ENCODE measurements at places on chromosomes 3 and 15.

GRCh38 chr3:53589201-53589600 is 94.8 kb downstream of the CACNA1D start:
- DNase-seq = no peak

DNA sequence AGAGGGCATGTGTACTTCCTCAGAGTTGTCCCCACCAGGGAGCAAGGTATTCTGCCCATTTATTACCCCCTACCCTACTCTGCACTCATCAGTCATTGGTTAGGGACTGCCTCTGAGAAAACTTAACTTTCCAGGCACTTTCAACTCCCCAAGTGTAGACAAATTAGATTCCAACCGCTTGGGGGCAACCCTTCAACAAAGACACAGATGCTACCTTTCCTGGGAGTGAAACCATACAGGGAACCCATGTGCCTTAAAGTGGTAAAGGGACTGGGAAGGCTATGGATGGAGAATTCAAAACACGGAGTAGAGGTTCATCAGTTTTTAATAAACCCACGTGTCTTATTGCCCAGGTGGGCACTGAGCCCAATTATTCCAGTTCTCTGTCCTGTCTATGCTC is 19.4 kb upstream of the UBE2E2 start:
- DNase-seq = peak; percentile 27

DNA sequence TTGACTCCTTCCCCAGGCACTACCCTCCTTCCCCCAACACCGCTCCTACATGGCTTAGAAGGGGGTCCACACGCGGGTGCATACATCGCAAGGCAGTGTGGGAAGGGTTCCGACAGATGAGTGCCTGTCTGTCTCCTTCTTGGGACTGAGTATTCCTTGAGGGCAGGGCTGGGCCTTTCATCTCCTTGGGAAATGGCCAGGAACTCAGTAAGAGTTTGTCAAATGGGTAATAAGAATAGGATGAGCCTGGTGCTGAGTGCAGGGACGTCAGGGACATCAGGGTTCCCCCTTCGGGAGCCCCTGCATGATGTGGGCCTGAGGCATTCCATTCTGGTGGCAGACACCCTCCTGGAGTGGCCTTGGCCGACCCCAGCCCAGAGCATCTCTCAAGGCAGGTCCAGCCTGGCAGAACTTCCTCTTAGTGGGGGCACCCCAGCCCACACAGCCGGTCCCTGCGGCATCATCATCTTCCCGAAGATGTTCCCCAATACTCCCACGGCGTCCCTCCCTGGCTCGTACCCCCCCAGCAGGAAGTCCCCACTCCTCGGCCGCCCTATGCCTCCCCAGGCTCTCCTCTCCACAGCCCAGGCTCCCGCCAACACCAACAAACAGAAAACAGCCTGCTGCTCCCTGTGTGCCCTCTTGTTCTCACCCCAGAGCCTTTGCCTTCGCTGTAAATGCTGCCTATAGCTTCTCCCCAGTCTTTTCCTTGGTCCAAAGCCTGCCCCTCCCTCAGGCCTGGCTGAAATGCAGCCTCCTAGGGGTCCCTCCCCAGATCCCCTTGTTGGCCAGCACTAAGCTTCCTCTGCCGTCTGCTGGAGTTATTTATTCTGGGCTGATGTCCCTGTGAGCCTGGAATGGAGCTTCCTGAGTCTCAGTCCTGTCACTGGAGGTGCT is 67.5 kb upstream of the LCTL start:
- DNase-seq = no peak

- no peak for DNase-seq
Observed at GRCh38 chr3:73601011-73601410, 23.7 kb downstream of the PDZRN3 start.

DNA sequence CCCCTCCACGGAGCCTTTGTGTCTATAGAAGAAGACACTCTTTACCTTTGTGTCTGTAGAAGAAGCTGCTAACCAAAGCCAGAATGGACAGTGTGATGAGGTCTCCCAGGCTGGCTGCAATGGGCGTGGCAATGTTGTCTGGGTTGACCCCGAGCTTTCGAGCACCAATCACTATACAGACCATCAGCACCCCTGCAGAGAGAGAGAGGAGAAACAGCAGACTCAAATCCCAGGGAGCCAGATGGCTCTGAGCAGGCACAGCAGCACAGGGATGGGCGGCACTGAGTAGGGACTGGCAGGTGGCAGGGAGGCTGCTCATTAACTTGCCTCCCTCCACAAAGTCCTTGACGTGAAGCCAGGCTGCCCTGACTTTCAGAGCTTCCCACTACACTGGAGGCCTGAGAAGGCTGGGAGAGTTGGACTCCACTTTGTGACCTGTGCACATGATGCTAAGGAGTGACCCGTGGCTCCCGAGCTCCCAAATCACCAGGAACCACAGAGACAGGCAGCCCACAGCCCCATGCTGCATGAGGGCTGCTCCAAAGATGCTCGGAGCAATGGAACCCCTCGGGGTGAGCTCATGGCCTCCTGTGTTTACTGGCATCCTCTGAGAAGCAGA is 53.9 kb downstream of the ROPN1B start:
- no peak for DNase-seq

DNA sequence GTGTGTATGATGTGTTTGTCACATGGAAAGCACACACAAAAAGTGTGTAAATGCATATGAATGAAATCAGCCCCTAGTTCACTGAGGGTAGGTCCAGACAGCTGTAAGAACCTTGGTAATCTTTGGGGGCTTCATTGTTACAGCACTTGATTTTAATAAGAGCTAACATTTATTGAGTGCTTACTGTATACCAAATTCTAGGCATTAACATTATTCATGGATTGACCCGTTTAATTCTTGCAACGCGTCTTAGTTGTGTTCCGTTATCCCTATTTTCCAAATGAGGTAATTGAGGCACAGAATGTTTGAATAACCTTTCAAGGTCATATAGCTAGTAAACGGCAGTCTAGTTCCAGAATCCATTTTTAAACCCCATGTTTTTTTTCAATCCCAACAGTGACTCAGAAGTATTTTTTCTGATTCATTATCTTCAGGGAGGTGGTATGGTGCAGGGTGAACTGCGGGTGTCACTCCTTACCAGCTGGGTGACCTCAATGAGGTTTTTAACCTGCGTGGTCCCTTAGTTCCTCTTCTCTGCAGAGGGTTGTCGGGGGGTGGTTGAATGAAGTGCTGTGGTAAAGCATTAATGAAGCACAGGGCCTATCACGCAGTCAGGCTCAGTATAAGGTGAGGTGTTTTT is 14.2 kb downstream of the RAB8B start:
- DNase-seq = no peak

- DNase-seq = no peak
Observed at GRCh38 chr3:119664850-119665379, 4.5 kb upstream of the POPDC2 start.

- no peak for DNase-seq
Observed at GRCh38 chr3:11195721-11196332, 41.5 kb downstream of the HRH1 start.

DNA sequence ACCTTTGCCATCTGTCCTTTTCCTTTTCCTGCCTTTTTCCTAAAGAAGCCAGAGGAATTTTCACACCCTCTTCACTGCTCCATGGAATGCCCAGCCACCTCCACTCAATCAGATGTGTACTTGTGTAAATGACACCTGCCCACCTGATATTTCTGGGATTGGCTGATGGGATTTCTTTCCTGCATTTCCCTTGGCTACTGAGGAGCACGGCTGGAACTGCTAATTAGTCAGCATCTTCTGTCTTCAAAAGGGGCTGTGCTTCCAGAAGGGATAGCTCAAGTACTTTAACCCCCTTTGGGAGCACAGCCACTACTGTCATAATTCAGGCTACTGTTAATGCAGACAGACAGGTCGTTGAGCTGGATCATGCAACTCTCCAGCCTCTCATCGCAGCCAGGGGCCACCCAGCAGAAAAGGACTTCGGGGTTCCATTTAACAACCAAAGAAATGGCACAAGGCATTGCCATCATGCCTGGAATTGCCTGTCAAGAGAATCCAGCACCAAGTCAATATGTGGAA is 38.6 kb downstream of the MGLL start:
- no peak for DNase-seq

- no peak for DNase-seq
Observed at GRCh38 chr3:144437989-144438388, 466.4 kb downstream of the DIPK2A start.

DNA sequence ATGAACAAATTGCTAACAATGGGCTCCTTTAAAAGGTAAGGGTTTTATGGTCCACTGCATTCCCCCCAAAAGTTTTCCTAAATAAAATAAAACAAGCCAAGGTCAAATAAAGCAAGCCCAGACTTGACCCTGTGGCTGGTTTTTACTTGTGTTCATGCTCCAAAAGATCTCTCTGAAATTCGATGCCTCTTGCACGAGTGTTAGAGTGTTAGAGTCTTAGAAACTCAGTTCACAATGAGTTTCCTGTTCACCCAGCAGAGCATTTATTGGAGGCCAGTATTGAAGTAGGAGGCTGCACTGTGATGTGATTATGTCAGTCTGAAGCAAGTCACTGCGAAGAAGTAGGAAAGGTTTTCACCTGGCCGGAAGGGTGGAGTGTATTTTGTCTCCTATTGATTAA is 59.9 kb upstream of the LRTM1 start:
- no peak for DNase-seq

DNA sequence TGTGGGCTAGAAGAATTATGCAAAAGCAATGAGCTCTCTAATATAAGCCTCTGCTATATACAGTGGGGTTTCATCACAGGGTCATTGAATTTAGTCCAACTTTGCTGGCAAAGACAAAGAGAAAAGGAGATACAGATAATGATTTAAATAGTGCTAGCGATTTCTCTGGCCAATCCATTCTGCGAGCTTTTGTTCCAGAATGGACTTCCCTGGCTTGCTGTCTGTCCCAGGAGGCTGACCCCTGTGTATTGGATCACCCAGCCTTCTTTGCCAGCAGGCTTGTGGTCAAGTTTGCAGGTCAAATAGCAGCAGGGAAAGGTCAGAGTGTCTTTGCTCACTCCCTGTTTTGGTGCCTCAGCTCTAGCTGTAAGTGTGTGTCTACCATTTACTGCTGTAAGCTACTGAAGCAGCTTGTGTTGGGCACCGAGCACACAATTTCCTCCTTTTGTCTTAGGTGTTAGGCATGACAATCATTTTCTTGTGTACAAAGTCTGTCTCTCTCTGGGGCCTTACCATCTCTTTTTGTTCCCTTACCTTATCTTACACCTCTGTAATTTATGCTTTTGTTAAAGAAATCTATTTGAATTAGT is 55.7 kb downstream of the UNC13C start:
- DNase-seq = peak; percentile 9

Data from nephron progenitor cell (in vitro differentiated cells).